Nucleus accumbens (tissue), 56 donors: ENCODE measurements at places on chromosomes 3 and 15.

DNA sequence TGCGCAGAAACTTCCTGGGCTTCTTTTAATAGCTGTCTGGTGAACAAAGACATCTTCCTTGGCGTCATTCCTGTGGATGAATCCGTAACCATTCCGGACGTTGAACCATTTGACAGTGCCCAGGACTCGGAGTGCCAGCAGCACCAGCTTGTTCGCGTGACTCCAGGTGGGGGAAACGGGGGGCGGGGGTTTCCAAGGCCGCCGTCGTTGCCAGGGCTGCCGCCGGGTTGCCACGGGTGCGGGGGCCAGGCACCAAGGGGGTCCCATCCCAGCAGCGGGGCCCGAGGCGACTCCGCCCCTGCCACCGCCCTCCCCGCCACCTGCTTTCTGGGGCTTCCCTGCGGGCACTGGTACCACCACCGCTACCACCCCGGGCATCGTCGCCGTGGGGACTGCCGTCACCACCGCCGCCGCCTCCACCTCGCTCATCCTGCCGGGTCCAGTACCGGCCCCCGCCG lies 22.8 kb downstream of the RGMA start:
- no peak for DNase-seq

GRCh38 chr3:176872771-176873209 lies 324.5 kb downstream of the TBL1XR1 start:
- no peak for DNase-seq

- no peak for DNase-seq
These were observed 50.7 kb downstream of the FOXP1 start for GRCh38 chr3:71532639-71533395.

- no peak for DNase-seq
These were observed 193.3 kb upstream of the TOPAZ1 start for GRCh38 chr3:44048196-44048924.

DNA sequence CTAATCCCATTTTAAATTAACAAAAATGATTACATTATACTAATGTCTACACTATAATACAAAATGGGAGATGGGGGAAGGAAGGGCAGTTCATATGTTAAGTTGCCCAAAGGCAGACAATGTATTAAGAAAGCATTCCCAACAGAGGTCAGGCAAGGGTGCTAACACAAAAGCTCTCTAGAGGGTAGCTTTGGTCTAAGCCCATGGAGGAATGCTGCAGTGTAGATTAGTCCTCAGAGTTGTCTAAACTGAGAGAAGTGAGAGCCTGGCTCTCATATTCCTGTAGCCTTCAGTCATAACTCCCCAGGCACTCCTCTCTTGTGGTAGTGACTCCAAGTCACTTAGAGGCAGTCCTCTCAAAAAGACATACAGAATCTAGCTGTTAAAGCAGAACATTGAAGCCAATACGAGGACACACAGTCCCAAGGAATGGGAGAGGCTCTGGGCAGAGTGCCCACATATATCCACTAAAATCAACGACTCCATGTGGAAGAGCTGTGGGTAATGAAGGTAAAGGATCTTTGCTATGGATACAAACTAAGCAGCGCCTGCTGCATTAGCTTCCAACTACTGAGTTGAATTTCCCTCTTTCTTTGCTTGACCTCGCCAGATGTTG lies 14.5 kb downstream of the NEK10 start:
- no peak for DNase-seq

DNA sequence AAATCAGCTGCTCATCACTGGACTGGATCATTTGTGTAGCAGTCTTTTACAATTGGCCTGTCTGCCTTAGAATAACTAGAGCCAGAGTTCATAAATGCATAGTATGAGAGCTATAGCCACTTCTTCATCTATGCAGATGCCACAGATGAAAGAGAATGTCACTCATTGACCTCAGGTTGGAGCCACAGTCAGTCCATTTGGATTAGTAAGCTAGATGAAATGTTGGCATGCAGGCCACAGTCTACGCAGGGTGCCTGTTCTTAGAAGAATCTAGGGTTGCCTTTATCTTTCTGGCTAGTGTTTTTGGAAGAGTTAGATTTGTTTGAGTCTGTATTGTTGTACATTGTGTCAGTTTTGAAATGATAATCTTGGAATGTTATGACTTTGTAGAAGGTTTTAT lies 25.4 kb upstream of the EDEM1 start:
- no peak for DNase-seq

- DNase-seq = no peak
These were observed 14.1 kb upstream of the ANXA2 start for GRCh38 chr15:60411774-60412425.
